Substantia nigra (tissue), 51 donors: ENCODE measurements at places on chromosomes 4 and X.

DNA sequence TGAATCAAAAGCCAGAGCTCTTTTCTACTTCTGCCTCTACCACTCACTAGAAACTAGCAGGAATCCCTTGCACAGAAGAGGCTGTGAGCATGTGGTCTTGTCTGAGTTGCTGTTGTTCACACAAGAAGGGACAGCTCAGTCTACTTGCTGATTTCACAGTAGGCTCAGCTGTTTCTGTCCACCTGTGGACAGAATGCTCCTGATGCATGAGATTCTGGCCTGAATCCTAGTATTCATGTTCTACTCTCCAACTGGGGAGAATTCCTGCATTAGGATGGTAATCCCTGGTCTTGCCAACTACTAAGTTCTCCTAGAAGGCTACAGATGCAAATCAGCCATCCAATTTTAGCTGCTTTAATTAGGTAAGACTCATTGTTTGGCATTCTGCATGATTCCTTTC, 112.8 kb downstream of the PPA2 start:
- no peak for DNase-seq

DNA sequence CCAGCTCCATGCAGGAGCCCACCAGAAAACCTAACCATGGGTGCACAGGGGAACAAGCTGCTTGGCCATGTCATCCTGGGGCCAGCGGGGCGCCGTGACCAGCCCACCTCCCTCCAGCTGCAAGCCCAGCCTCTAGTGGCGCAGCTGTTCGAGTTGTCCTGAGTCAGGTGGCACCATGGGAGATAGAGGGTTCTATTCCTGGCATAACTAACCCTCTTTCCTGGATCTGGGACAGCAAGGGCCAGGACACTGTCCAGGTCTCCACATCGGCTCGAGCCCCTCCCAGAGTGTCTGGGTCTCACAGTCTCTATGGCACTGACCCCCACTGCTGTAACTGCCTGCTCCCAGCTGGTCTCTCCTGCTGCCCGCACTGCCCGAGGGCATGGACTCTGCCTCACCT, 16.7 kb downstream of the ABLIM2 start:
- DNase-seq: no peak

DNA sequence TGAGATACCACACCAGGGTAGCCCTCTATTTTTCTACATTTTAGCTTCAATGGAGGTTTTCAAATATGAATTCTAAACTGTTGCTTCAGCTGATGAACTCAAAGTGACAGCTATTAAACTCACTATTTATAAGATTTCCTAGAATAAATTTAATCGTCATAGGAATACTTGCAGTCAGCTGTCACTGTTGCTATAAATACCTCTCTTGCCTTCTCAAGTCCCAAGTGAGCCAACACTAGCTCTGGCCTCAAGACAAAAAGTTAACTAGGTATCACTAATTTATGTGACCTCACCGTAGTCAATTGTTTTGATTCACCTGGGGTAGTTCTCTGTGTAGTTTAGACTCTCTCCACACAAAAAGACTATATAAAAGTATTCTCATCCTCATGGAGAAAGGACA, 34.3 kb upstream of the PROM1 start:
- no peak for DNase-seq

DNA sequence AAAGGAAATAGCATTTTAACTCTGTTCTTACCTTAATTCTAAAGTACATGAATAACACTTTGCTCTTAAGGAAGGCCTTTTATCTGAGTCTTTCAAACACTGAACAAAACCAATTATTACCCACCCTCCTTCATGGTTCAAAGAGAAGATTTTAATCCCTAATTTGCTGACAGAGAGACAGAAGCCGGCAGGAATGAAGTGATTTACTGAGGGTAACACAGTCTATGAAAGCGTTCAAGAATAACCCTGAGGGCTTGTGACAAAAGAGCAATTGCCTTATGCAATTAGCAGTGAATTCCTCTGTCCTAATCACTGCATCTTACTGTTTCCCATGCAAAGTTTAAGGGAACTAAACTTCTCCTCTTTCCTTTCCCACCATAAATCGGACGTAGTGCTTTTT, 144.1 kb downstream of the PACRGL start:
- DNase-seq: no peak

DNA sequence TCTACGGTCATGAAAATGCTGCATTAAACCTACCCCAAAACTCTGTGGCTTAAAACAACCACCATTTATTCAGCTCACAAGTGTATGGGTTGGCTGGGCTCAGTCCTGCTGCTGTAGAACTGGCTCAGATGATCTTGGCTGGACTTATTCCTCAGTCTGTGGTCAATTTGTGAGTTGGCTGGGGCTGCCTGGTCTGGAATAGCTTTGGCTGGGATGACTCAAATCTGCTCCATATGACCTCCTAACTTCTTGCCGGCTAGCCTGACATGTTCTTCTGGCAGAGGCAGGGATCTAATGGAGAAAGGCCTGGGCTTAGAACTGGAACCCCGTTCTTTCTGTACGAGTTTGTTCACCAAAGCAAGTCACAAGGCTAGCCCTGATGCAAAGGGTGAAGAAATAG, 71.7 kb downstream of the CFAP299 start:
- DNase-seq: no peak

GRCh38 chr4:168162604-168163003, 70.3 kb downstream of the ANXA10 start:
- no peak for DNase-seq
